ENCODE measurements at places on chromosomes 11 and 22. TPM values are rescaled to one million over a fixed set of nuclear protein-coding genes. Genes with fewer than 3 reads are reported as not detected.

The MS4A4E gene
- not detected for total RNA-seq

The PAX6 gene
- total RNA-seq, result 0.63 TPM

The IFITM10 gene
- 2.2 TPM for total RNA-seq

The MRGPRF gene
- total RNA-seq, result 41.8 TPM

The ABCG4 gene
- total RNA-seq, result 0.08 TPM

The OR4A47 gene
- total RNA-seq, result not detected

The OR56A3 gene
- not detected for total RNA-seq

The GLYATL2 gene
- 3.3 TPM for total RNA-seq

The OR51B5 gene
- not detected for total RNA-seq

The CELSR1 gene
- 4.3 TPM for total RNA-seq

The APOL3 gene
- total RNA-seq, result 25.8 TPM

The PGA3 gene
- total RNA-seq, result not detected

The HPS5 gene
- 43.3 TPM for total RNA-seq
